ENCODE measurements at places on chromosomes 3 and 15.

GRCh38 chr3:60630953-60631352 lies 620.3 kb downstream of the FHIT start:
- DNase-seq, result no peak

- DNase-seq, result no peak
Measured at GRCh38 chr3:473033-473800, 276.7 kb downstream of the CHL1 start.

DNA sequence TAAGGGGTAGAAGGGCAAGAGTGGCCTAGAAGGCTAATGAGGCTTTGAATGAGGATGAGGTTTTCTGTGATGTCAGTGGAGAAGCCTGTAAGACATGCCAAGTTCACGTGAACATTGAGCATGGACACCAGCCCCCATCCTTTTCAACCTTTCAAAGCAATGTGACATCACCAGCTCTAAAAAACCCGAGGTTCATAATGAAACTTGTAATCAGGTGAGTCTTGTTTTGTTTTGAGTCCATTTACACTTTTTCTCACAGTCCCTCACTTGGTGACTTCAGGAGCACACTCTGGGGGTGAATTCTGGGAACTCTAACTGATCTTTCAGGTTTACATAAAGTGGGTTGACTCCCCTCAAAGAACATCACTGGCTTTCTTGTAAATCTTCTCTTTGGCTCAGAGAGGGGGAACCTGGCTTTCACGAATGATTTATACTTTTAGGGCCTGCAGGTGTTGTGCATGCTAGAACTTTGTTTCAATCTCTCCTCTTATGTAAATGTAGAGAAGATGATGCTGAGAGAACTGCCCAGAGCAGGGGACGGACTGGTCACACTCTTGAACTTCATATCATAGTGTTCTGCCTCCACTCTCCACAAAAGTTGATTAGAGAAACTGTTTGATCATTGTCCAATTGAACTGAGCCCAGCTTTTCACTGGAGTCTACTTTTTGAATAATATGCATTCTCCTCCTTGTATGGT lies 224.7 kb upstream of the SATB1 start:
- DNase-seq, result no peak

DNA sequence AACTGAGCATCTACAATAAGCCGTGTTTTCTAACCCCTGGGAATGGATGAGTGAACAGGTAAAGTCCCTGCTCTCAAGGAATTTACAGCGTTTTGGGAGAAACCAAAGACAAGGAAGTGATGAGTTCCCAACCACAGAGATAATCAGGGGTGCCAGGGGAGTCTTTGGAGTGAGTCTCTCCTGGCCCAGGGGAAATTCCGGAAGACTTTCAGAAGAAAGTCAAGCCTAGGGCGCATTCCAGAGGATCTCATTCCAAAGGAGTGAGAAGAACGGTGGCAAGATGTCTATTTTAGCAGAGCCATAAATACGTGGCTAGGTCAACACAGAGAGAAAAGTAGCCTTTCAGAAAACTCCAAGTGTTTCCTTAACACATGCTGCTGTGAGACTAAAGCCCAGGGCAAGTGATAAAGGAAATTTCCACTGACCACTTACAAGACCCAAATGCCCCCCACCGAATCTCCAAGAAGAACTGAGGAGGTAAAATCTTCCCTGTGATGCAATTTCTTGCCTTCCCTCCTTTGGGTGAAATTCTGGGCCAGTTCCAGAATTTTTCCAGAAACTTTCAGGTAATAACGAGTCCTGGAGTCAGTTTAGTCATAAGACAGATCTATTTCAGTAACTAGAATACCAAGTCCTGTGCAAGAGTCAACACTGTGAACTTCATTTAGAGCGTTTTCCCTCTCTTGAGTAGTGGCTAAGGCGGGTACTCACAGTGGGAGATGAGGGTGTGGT lies 437.4 kb downstream of the NR2F2 start:
- no peak for DNase-seq

GRCh38 chr3:123986427-123986826 lies 5.5 kb downstream of the ROPN1 start:
- no peak for DNase-seq

DNA sequence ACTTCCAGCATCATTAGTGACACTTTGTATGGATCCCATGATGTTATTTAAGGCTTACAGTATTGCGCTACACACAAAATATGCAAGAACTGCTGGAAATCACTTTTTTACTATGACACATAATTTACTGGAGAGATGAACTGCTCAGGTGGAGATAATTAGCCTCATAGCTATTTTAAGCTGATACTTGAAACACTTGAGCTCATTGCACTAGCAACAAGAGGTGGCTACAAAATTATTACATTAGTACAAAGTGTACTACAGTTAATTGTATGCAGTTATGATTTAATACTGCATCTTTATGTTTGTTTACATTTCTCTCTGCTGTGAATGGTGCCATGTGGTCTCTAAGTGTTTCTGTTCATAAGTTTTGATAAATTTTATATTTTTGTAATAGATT lies 6.5 kb upstream of the LZTFL1 start:
- no peak for DNase-seq

- DNase-seq, result no peak
Measured at GRCh38 chr15:22253676-22254408, 173.5 kb downstream of the OR4M2 start.

DNA sequence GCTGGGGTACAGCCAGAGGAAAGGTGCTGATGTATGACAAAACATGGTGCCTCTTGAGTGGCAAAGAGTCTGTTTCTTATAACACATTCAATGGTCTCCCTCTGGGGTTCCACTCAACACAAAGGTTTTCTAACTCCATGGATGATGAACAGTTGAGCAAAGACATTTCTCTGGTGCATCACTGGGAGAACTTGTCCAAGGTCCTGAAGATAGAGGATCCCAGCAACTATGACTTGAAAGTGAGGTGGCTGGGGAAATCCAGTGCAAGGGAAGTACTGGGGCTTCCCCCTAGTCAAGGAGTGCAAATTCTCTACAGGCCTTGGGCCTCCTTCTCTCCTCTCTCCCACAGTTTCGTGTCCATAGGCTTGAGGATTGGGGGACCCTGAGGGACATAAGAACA lies 431.1 kb downstream of the WDR72 start:
- no peak for DNase-seq

DNA sequence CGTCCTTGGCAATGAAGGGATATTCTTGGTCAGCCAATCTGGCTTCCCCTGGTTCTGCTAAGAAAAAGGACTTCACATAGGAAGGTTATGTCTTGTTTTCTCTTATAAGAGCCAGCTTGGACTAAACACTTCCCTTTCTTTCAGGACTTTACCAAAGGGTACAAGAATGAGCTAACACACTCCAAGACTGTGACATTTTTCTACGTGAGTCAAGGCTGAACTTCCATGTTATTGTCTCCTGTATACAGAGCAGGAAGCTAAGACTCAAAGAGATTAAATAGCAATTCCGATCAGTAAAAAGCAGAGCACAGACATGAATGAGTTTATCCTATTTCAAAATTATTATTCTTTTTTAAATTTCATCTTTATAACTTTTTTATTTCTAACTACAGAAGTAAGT lies 63.3 kb upstream of the STT3B start:
- no peak for DNase-seq

- no peak for DNase-seq
Measured at GRCh38 chr15:60400944-60401343, 3.2 kb upstream of the ANXA2 start.

- no peak for DNase-seq
Measured at GRCh38 chr15:82968066-82968465, 15.5 kb upstream of the HOMER2 start.

- DNase-seq, result no peak
Measured at GRCh38 chr3:112593258-112593657, 31.4 kb downstream of the SLC35A5 start.

DNA sequence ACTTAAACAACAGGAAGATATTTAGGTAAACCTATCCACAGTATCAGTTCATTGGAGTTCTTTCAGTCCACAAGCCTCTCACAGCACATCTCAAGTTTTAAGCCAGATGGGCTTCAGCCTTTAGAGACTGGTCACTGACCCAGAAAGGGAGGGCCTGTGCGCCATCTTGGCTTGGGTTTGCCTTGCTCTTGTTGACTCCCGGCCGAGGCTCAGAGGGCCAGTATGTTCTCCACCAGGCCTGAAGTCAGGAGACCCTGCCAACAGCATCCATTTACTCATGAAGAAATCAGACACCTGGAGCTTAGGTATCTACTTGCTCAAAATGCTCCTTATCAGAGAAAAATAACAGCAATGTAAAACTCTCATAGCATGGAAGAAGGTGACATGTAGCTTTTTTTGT lies 6.2 kb downstream of the RGMA start:
- no peak for DNase-seq

GRCh38 chr3:147413686-147414389 lies 4.7 kb downstream of the ZIC1 start:
- DNase-seq, result no peak

DNA sequence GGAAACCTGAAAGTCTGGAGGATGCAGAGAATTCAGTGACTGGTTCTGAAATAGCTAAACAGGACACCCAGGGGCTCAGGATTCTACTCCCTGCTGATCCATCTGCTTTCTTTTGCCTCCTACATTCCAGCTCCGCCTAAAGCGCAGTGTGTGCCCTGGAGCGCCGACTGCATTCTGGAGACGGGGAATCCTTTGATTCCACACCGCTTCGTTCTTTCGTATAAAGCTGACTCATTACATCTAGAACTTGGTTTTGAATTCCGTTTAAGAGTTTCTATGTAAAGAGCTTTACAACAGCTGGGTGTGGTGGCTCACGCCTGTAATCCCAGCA lies 61.8 kb downstream of the SENP2 start:
- DNase-seq, result no peak

GRCh38 chr3:94365006-94365405 lies 302.1 kb downstream of the NSUN3 start:
- no peak for DNase-seq
